ENCODE measurements at places on chromosomes 7 and 10. TPM values are rescaled to one million over a fixed set of nuclear protein-coding genes. Genes with fewer than 3 reads are reported as not detected.
A peak's percentile ranks its signal among the peaks of the same experiment; 100 is the strongest.

- H3K36me3 ChIP-seq = no peaks in the 10 kb centered on the region
- no peak for DNase-seq
- H3K4me3 ChIP-seq = no peak overlapping the region
- no peak overlapping the region for H3K27ac ChIP-seq
Observed at GRCh38 chr10:33859319-33860022, 525.0 kb upstream of the NRP1 start.

ANXA8 gene
- total RNA-seq = 0.37 TPM

- no peaks in the 10 kb centered on the region for H3K27me3 ChIP-seq
- no peak overlapping the region for H3K4me3 ChIP-seq
- H3K36me3 ChIP-seq = peaks cover 54% of the 10 kb centered on the region
- peaks cover 15% of the 10 kb centered on the region for H3K4me1 ChIP-seq
Observed at GRCh38 chr10:80473692-80474596, 19.8 kb downstream of the TSPAN14 start.

GRCh38 chr7:22670422-22670815, 56.6 kb upstream of the IL6 start:
- no peak overlapping the region for H3K27ac ChIP-seq
- no peaks in the 10 kb centered on the region for H3K27me3 ChIP-seq
- no peak overlapping the region for H3K4me3 ChIP-seq
- DNase-seq = no peak
- peaks cover 14% of the 10 kb centered on the region for H3K36me3 ChIP-seq
- peaks cover 52% of the 10 kb centered on the region for H3K4me1 ChIP-seq

CYP3A4 gene
- not detected for total RNA-seq

DNA sequence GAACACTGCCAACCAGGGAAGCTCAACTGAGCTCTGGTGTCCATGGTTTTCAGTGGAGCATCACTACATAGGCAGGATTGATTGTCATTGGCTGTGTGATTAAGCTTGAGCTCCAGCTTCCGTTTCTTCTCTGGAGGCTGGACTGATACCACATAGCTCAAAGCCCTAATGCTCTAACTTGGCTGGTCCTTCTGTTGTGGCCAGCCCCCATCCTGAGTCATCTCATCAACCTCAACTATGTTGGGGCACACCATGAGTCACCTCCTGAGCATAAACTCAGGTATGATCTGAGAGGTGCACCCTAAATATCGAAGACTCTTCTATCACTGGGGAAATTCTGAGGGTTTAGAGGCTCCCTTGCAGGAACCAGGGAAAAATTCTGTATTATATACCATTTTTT, 114.5 kb upstream of the INHBA start:
- H3K4me3 ChIP-seq = no peak overlapping the region
- no peaks in the 10 kb centered on the region for H3K36me3 ChIP-seq
- peaks cover 6% of the 10 kb centered on the region for H3K4me1 ChIP-seq
- H3K27me3 ChIP-seq = peaks cover under 1% of the 10 kb centered on the region
- H3K27ac ChIP-seq = no peak overlapping the region

PRPS1L1 gene
- total RNA-seq = not detected

DNA sequence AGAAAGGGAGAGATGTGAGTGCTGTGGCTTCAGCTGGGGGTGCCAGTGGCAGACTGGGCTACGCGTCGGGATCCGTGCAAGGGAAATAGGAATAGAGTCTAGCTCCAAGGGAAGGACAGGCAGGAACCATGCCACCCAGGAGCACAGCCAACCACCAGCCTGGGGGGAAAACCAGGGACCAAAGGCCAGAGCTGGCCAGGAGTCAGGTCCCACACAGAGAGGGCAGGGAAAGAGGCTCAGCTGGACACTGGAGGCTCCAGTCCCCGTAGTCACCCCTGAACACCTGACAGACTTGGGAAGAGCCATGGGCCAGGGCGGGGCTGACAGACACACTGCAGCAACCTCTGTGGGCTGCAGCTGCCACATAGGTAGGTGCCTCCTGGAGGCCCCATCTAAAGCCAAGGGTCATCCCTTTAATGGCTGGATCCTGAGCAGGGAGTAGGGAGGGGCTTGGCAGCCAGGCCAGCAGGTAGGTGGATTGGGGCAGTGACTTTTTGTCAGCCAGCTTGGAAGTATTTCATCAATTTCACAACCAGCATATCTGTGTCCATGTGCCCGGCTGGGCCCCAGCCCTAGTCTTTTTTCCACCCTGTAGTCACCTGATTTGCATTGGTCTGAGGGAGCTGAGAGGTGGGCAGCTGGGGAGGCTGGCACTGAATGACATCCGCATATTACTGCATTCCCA, 163.2 kb downstream of the SH2D4B start:
- no peak for DNase-seq
- H3K27me3 ChIP-seq = no peaks in the 10 kb centered on the region
- H3K4me1 ChIP-seq = peaks cover 13% of the 10 kb centered on the region
- no peak overlapping the region for H3K4me3 ChIP-seq

RARRES2 gene
- total RNA-seq = 47.6 TPM

PLXNA4 gene
- total RNA-seq = 33.3 TPM

GRCh38 chr7:144399946-144400345, 3.5 kb downstream of the NOBOX start:
- H3K4me1 ChIP-seq = no peaks in the 10 kb centered on the region
- no peaks in the 10 kb centered on the region for H3K27me3 ChIP-seq
- no peak for DNase-seq
- H3K36me3 ChIP-seq = no peaks in the 10 kb centered on the region

- no peak overlapping the region for H3K27ac ChIP-seq
- H3K27me3 ChIP-seq = no peaks in the 10 kb centered on the region
- H3K36me3 ChIP-seq = no peaks in the 10 kb centered on the region
- no peak overlapping the region for H3K4me3 ChIP-seq
- peak; percentile 51 for DNase-seq
- no peaks in the 10 kb centered on the region for H3K4me1 ChIP-seq
Observed at GRCh38 chr10:132464256-132465192, 67.5 kb downstream of the PWWP2B start.

OR2A5 gene
- total RNA-seq = not detected

GRCh38 chr10:27747096-27747451, 1.5 kb upstream of the MKX start:
- H3K27ac ChIP-seq = no peak overlapping the region
- peaks cover 3% of the 10 kb centered on the region for H3K4me1 ChIP-seq
- peaks cover 99% of the 10 kb centered on the region for H3K27me3 ChIP-seq
- peak; percentile 58 for DNase-seq
- no peaks in the 10 kb centered on the region for H3K36me3 ChIP-seq

- H3K27me3 ChIP-seq = peaks cover 7% of the 10 kb centered on the region
- DNase-seq = no peak
- H3K36me3 ChIP-seq = no peaks in the 10 kb centered on the region
- no peak overlapping the region for H3K4me3 ChIP-seq
Observed at GRCh38 chr7:104480529-104480928, 152.1 kb downstream of the LHFPL3 start.

PITX3 gene
- total RNA-seq = not detected

DPYSL4 gene
- total RNA-seq = 13.5 TPM

- H3K27ac ChIP-seq = no peak overlapping the region
- H3K4me3 ChIP-seq = no peak overlapping the region
- H3K4me1 ChIP-seq = no peaks in the 10 kb centered on the region
- no peak for DNase-seq
- H3K36me3 ChIP-seq = no peaks in the 10 kb centered on the region
- H3K27me3 ChIP-seq = peaks cover 8% of the 10 kb centered on the region
Observed at GRCh38 chr10:125284875-125285597, 124.7 kb upstream of the CTBP2 start.

PAX4 gene
- not detected for total RNA-seq

TUBB8 gene
- total RNA-seq = 0.50 TPM

- peaks cover 6% of the 10 kb centered on the region for H3K4me1 ChIP-seq
- H3K4me3 ChIP-seq = no peak overlapping the region
- no peak for DNase-seq
Observed at GRCh38 chr7:18894155-18894554, 223.3 kb downstream of the TWIST1 start.

DNA sequence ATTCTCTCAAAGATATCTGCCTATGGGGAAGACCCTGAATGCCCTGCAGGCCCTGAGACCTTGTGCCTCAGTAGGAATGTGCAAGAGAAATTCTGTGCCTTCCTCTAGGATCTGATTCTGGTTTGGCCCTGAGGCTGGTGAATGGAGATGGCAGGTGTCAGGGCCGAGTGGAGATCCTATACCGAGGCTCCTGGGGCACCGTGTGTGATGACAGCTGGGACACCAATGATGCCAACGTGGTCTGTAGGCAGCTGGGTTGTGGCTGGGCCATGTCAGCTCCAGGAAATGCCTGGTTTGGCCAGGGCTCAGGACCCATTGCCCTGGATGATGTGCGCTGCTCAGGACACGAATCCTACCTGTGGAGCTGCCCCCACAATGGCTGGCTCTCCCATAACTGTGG, 15.7 kb downstream of the DMBT1 start:
- DNase-seq = no peak
- H3K4me1 ChIP-seq = no peaks in the 10 kb centered on the region
- H3K27ac ChIP-seq = no peak overlapping the region

SPDYE5 gene
- total RNA-seq = not detected

RASA4B gene
- total RNA-seq = 13.0 TPM

CCDC71L gene
- total RNA-seq = 26.1 TPM

DNA sequence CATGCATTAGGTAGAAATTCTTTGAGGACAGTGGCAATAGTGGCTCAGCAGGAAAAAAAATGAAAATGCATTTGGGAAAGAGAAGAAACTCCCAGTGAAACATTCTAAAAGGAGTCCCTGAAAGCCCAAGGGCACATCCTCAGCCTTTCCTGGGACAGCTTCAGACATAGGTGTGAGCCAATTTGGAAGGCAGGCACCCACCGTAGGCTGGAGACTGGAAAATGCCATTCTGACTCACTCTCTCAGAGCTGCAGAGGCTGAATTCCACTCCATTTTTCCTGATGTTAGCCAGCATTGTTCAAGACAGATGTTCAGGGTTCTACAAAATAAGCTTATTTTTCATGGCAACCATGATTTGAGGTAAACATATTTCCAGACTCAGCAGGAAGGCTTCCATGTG, 379.0 kb upstream of the FZD8 start:
- no peaks in the 10 kb centered on the region for H3K4me1 ChIP-seq
- no peaks in the 10 kb centered on the region for H3K27me3 ChIP-seq
- no peaks in the 10 kb centered on the region for H3K36me3 ChIP-seq
- H3K27ac ChIP-seq = no peak overlapping the region

TMEM273 gene
- not detected for total RNA-seq

GRCh38 chr10:79153745-79154144, 85.0 kb downstream of the ZMIZ1 start:
- no peak for DNase-seq
- H3K4me1 ChIP-seq = peaks cover 45% of the 10 kb centered on the region
- H3K4me3 ChIP-seq = no peak overlapping the region

DNA sequence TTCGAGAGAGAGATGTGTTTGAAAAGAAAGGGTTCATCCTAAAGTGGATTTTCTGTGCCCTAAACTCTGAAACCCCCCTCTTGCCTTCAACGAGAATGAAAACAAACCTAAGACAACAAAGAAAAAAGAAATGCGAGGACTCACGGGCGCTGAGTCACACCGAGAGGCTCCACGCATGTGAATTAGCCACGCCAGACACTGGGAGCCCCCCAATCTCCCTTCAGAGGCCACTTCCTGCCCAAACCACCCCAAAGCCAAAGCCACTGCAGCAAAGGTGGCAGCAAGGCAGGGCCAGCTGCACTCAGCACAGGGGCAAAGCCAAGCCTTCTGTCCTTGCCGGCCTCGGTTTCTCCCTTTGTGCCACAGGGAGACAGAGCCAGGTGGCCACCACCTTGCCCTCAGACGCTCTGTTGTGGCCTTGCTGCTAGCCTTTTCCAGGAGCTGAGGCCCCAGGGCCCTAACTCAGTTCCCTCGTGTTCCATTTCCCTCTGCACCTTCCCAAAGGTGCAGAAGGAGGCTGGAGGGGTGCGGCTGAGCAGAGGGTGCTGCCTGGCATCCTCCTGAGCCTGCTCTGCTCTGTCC, 93.3 kb downstream of the FAM53B start:
- no peaks in the 10 kb centered on the region for H3K4me1 ChIP-seq
- H3K27ac ChIP-seq = no peak overlapping the region
- no peak for DNase-seq
- no peaks in the 10 kb centered on the region for H3K27me3 ChIP-seq
- H3K4me3 ChIP-seq = no peak overlapping the region
- H3K36me3 ChIP-seq = peaks cover 3% of the 10 kb centered on the region

PMPCB gene
- 63.9 TPM for total RNA-seq

UNC5B gene
- 9.7 TPM for total RNA-seq

GRCh38 chr7:85102813-85103350, 84.0 kb downstream of the SEMA3D start:
- no peak overlapping the region for H3K27ac ChIP-seq
- no peak overlapping the region for H3K4me3 ChIP-seq
- H3K27me3 ChIP-seq = no peaks in the 10 kb centered on the region

GRCh38 chr10:125756196-125756595, 19.4 kb downstream of the MMP21 start:
- H3K27ac ChIP-seq = no peak overlapping the region
- H3K4me1 ChIP-seq = no peaks in the 10 kb centered on the region
- H3K27me3 ChIP-seq = no peaks in the 10 kb centered on the region
- H3K4me3 ChIP-seq = no peak overlapping the region
- DNase-seq = no peak

GRCh38 chr10:3761904-3762303, 23.1 kb downstream of the KLF6 start:
- H3K4me3 ChIP-seq = no peak overlapping the region
- no peak overlapping the region for H3K27ac ChIP-seq
- H3K36me3 ChIP-seq = no peaks in the 10 kb centered on the region
- peak; percentile 80 for DNase-seq
- H3K27me3 ChIP-seq = no peaks in the 10 kb centered on the region

DNA sequence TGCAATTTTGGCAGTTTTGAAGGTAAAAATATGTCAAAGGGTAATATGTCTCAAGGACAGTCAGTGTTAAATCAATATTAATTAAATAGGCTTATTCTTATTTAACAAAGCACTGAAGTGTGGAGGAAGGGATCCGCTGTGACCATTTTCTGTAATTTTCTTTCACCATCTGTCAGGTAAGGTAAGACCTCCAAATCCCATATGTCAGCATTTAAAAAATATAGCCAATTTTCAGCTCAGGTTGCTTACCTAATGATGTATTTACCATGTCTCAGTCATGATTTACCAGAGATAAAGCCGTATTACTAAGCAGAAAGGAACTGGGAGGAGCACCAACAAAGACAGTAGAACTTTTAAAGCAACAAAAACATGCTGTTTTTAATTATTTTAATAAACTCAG, 683.9 kb downstream of the CCSER2 start:
- no peaks in the 10 kb centered on the region for H3K27me3 ChIP-seq
- H3K27ac ChIP-seq = no peak overlapping the region
- DNase-seq = no peak
- no peak overlapping the region for H3K4me3 ChIP-seq
- H3K4me1 ChIP-seq = no peaks in the 10 kb centered on the region

C10orf53 gene
- not detected for total RNA-seq

ADGRA1 gene
- 1.2 TPM for total RNA-seq

IFIT1B gene
- total RNA-seq = not detected

NET1 gene
- total RNA-seq = 47.3 TPM

GRCh38 chr7:2209961-2210323, 22.8 kb downstream of the MAD1L1 start:
- no peaks in the 10 kb centered on the region for H3K27me3 ChIP-seq
- no peaks in the 10 kb centered on the region for H3K4me1 ChIP-seq
- H3K4me3 ChIP-seq = no peak overlapping the region
- H3K36me3 ChIP-seq = peaks cover 53% of the 10 kb centered on the region
- H3K27ac ChIP-seq = no peak overlapping the region

- no peak overlapping the region for H3K4me3 ChIP-seq
- H3K27ac ChIP-seq = no peak overlapping the region
- DNase-seq = peak; percentile 62
- no peaks in the 10 kb centered on the region for H3K36me3 ChIP-seq
Observed at GRCh38 chr7:140501966-140502365, 22.7 kb upstream of the MKRN1 start.

BTBD16 gene
- total RNA-seq = not detected

OR6V1 gene
- not detected for total RNA-seq

All from endodermal cell (in vitro differentiated cells).